ENCODE measurements at places on chromosomes 2 and 18. TPM values are rescaled to one million over a fixed set of nuclear protein-coding genes. Genes with fewer than 3 reads are reported as not detected.

Gene FOXI3
- total RNA-seq = not detected

Gene BUB1
- total RNA-seq = 9.5 TPM

Gene PRADC1
- 10.3 TPM for total RNA-seq

Gene RAMP1
- 1.6 TPM for total RNA-seq

Gene SULT1C4
- not detected for total RNA-seq

Gene FAM161A
- total RNA-seq = 1.9 TPM

Gene MPHOSPH10
- 23.0 TPM for total RNA-seq

Gene BABAM2
- total RNA-seq = 14.2 TPM

Gene TMEM163
- 0.08 TPM for total RNA-seq

Gene RAPGEF4
- total RNA-seq = 0.90 TPM

Gene RFX8
- total RNA-seq = 2.8 TPM

Gene EPB41L3
- total RNA-seq = 0.68 TPM

Gene TXNDC2
- total RNA-seq = not detected

Gene SLC38A11
- not detected for total RNA-seq

Gene OXER1
- total RNA-seq = under 0.01 TPM

Gene CTLA4
- total RNA-seq = not detected
